Head of caudate nucleus (tissue), 42 donors: ENCODE measurements at places on chromosomes 3 and 15.

GRCh38 chr15:35986191-35986721 is 440.3 kb upstream of the DPH6 start:
- DNase-seq: no peak

- DNase-seq: no peak
Observed at GRCh38 chr3:31029706-31030105, 135.2 kb upstream of the GADL1 start.

GRCh38 chr3:177982034-177982433 is 554.2 kb upstream of the KCNMB2 start:
- no peak for DNase-seq

DNA sequence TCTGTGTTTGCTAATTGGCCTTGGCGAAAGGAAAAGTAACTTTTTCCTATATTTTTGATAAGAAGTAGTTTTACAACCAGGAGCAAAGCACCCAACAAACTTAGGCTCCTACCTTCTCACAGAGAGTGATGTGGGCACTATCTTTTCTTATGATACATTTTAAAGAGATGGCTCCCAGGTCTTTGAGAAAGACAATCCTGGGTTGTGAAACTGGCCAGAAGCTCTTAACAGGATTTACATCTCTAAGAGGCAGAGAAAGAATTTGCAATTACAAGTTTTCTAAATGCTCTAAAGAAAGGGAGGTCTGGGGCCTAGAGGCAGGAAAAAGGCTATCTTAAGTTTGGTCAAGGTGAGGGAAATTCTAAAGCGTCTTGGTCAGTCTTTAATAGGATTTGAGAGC is 609.7 kb downstream of the VGLL3 start:
- DNase-seq: no peak

DNA sequence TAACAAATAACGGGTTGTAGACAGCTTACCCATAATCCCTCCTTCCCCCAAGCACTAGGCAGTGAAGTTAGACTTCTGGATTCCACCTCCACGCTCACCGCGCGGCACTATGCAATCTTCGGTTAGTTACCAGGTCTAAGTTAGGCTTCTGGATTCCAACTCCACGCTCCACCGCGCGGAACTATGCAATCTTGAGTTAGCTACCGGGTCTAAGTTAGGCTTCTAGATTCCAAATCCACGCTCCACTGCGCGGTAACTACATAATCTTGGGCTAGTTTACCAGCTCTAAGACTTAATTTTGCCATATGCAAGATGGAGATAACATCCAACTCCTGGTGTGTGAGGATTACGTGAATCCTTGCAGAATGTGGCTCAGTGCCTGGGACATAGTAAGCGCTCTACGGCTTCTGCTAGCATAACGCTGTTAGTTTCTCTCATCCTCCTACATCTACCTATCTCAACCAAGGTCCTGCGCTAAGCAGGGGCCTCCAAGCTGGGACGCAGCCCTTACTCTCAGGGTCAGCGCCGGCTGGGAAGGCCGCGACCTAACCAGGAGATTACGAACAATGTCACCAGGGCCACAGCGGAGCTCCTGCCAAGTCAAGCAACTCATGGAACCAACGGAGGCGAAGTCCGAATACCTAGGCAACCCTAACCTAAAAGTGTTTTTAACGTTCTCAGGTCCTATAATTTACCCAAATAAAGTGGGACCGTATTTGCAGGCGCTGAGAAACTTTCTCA is 497 bp upstream of the RPLP1 start:
- no peak for DNase-seq

DNA sequence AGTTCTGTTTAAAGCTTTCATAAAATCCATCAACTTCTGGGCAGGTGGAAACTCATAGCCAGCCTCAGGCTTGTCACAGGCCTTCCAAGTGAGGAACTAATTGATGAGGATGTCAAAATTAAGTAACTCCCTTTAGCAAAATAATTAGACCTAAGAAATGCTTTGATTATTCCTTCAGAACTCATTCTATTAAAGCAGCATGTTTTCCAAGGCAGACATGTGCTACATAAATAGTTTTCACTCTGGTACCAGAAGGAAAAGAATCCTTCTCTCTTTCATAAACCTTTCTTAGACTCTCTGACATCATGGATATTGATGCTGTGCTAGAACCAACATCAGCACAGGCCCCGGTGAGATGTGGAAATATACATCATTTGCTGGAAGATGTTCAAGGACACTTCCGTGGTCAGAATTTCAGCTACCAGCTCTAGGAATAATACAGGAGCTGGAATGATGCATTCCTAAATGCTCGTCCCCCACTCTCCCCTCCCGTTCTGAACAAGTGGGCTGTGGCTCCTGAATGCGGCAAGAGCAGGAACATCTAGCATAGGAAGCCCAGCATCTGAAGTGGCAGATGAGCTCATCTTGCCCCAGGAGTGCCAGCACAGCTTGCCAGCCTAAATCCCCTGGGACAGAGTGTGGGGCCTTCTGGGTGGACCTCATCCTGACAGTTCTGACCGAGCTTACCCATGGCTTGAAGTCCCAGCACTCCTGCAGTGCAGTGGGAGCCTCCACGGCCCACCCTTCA is 82.4 kb downstream of the WWTR1 start:
- DNase-seq: no peak

DNA sequence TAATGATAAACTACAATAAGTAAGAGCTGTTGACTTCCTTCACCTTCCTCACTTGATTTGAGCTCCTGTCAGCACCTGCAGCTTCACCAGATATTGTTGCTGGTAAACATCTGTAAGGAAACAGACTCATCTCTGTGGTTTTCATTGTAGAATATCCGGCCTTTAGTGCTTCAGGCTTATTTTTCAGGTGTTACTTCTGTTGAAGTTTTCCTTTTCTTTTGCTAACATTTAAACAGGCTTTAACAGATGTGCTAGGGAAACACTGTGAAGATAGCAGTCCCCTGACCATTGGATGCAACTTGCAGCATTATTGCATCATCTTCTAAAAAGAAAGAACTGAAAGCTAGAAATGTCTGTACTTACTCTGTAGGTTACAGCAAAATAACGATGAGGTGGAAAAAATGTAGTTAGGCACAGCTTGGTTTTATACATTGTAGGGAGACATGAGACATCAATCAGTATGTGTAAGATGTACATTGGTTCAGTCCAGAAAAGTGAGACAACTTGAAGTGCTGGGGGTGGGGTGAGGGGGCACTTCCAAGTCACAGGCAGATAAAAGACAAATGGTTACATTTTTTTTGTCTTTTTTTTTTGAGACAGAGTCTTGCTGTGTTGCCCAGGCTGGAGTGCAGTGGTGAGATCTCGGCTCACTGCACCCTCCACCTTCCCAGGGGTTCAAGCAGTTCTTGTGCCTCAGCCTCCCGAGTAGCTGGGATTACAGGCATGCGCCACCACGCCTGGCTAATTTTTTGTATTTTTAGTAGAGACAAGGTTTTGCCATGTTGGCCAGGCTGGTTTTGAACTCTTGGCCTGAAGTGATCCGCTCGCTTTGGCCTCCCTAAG is 10.2 kb downstream of the EDEM1 start:
- DNase-seq: no peak

DNA sequence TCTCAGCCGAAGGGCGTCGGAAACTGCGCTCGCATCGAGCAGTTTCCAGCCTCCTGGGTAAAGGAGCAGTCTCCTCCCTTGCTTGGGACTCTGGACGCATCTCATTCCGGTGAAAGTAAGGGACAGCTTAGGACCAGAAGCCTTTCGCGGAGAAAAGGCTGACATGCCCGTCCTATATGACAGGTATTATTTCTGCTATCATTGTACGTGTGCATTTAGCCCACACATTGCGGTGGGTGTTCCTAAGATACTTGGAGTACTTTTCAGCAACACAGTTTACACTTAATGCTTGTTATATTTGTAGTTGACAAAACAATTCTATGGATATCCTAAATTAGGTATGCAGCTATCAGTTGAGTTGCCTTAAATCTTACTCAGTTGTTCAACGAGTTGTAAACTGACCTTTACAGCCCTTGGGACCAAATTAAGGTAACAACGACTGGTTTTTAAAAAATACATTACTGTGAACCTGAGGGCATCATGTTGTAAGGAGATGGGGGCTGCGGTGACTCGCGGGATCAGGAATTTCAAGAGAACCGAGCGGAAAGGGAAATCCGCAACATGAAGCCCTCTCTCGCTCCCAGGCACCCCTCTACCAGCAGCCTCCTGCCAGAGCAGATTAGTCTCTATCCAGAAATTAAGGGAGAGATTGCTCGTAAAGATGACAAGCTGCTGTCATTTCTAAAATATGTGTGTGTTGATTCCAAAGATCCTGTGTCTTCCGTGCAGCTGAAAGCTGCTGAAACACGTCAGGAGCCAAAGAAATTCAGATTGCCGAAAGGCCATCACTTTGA is 632 bp upstream of the COPS2 start:
- no peak for DNase-seq

DNA sequence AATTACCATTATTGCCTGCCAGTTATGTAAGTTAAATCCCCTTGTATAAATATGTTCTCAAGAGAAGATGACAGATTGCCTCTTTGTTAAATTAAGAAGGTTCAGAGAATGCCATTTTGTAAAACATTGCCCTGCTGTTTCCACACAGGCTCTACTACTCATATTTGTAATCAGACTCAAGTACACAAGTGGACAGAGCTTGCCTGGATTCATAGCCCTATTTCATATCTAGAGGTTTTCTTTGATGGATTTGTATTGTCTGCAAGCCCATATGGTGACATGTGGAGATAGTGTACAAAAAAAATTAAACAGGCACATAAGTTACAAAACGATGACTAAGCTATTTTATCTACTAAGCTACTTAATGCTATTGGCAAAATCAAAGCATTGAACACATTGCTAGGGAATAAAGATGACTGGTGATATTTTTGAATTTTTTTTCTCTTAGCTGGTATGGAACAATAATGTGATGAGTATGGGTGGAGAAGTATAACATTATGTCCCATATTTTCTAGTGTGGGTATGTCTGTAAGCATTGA is 1286.6 kb upstream of the ALCAM start:
- DNase-seq: no peak

DNA sequence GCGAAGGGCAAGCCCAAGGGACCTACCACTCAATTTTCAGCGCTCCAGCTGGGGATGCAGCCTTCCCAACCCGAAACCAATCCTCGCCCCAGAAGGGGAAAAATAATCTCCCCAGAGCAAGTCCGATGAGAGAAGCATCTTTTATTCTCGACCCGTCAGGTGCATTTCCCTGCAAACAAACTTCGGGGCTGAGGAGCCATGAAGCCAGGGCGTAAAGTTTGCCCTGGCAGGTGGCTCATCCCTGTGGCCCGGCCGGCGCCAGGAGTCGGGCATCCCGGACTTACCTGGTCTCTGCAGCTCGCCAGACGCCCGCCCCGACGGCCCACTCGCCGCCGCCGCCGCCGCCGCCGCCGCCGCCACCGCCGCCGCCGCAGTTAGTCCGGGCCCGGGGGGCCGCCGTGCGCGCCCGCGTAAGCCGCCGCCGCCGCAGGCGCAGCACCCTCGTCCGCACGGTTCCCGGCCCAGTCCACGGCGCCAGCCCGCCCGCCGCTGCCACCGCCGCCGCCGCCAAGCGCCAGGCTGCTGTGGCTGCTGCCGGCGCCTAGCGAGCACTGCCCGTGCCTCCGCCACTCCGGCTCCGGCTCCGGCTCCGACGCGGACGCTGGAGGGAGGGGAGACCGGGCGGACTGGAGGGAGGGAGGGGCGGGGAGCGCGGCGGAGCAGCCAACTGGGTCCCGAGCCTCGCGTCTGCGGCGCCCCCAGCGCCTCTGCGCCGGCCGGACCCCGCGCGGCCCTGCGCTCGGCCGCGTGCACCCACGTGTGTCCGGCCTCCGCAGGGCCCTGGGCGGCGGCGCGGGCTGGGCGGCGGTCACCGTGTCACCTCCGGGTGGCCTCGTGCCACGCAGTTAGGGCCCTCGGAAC is at the start of gene CNTN3:
Gene CNTN3, minus strand, starts transcription at position 553 of the 861 bp plus-strand sequence. CDS start 93,547 bp downstream, outside the sequence.
- DNase-seq: peak; percentile 29

GRCh38 chr3:143252931-143253330 is 133.4 kb downstream of the CHST2 start:
- DNase-seq: no peak

DNA sequence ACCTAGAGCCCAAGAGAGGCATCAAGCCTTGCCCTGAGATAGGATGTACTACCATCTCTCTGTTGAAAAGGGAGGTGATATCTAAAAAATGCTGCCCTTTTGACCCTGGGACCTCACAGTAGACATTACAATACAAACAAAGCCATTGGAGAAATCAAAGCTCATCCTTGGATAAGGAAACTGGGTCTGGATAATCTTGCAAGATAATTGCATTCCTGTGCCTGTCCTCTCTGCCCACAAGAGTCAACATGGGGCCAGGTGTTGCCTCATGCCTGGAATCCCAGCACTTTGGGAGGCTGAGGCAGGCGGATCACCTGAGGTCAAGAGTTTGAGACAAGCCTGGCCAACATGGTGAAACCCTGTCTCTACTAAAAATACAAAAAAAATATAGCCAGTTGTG is 57.3 kb upstream of the DLG1 start:
- DNase-seq: no peak

DNA sequence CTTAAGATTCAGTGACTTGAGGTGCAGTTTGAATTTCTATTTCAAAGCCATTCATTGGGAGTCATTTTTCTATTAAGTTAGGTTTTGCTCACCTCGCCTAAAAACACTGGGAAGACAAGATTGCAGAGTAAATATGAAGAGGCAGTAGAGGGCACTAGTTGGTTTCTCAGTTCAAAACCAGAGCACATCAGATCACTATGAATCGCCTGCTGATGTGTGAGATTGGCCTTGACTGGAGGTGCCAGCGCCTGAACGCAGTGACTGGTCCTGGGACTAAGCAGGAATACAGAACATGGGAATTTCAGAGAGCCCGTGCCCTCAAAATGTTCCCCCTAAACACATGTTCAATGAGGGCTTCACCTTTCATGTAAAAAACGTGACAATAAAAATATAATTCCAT is 229.0 kb downstream of the ITPR1 start:
- peak; percentile 44 for DNase-seq

DNA sequence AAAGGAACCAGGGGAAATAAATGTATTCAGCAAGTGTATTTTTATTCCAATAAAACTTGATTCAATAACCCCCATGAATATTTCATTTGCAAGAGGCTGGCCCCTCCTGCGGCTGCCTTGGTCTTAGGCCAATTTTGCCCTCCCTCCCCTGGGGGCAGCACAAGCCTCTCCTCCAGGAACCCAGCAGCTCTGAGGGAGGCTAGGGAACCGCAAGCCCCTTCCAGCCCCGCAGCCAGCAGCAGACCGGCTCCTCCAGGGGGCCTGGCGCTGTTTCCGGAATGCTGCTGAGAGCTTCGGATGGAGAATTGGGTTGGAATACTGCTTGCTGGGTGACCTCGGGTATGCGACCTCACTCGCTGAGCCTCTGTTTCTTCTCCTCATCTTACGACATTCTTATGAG is 150.1 kb downstream of the RAB11A start:
- DNase-seq: no peak

GRCh38 chr15:85771271-85771670 is 23.5 kb downstream of the KLHL25 start:
- DNase-seq: no peak

- DNase-seq: no peak
Observed at GRCh38 chr15:58387130-58387529, 44.7 kb upstream of the LIPC start.

GRCh38 chr3:120762615-120763014 is 20.1 kb downstream of the GTF2E1 start:
- DNase-seq: no peak

- no peak for DNase-seq
Observed at GRCh38 chr15:63500265-63501250, 3.8 kb upstream of the USP3 start.
